SJSA1 (cell line): ENCODE measurements at places on chromosomes 11 and 22. TPM values are rescaled to one million over a fixed set of nuclear protein-coding genes. Genes with fewer than 3 reads are reported as not detected.

DNA sequence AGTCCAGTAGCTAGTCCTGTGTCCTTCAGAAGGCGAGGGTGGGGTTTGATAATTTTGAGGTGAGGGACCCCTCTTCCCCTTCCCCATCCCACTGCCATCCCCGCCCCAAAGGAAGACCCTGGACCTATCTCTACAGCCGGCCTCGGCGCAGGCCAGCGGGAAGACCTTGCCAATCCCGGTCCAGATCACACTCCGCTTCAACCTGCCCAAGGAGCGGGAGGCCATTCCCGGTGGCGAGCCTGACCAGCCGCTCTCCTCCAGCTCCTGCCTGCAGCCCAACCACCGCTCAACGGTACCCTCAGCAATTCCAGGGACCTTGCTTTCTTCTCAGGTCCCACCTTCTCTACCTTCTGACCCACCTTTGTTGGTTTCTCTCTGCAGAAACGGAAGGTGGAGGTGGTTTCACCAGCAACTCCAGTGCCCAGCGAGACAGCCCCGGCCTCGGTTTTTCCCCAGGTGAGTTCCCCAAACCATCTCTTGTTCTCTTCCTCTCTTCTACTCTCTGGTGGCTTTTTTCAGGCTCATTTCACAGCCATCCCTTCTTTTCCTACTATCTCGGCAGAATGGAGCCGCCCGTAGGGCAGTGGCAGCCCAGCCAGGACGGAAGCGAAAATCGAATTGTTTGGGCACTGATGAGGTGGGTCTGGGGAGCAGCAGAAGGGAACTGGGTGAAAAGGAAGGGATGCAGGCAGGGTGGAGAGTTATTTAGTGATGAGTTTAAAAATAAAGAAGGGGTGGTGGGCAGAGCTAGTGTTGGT, 1.3 kb downstream of the KAT5 start:
- no peak for DNase-seq

DNA sequence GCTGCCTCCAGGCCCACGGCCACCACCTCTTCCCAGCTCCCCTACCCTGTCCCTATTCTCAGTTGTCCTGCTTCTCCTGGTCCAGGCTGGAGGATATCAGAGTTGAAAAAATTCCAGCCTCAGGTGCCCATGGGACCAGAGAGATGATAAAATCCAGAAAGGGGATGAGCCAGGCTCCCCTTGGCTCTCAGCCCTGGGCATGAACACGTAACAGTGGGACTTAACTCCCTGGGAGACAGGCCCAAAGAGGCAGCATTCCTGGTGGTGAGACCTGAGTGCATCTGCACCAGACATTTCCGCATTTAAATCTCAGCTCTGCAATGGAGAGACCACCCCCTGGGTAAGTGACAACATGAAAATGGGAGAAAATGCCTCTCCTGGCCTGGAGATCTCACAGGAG, 10.4 kb upstream of the SLC39A13 start:
- DNase-seq, result no peak

- peak; percentile 90 for DNase-seq
Observed at GRCh38 chr11:12066056-12066798, 44.2 kb upstream of the MICAL2 start.

DNA sequence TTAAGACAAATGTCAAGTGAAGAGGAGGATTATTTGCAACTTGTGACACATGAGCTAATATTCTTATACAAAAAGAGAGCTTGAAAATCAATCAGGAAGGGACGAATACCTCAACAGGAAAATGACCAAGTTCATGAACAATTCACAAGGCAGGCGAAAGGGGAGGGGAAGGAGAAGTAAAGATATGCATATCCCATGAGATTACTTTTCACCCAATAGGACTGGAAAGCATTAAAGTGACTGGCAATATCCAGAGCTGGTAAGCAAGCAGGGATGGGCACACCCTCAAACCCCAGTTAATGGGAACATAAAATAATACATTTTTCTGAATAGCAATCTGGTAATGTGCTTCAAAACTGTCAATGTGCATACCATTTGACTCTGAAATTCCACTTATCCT, 129.5 kb downstream of the SLC1A2 start:
- DNase-seq, result peak; percentile 50

- no peak for DNase-seq
Observed at GRCh38 chr11:40425168-40425567, 1034.3 kb downstream of the LRRC4C start.

DNA sequence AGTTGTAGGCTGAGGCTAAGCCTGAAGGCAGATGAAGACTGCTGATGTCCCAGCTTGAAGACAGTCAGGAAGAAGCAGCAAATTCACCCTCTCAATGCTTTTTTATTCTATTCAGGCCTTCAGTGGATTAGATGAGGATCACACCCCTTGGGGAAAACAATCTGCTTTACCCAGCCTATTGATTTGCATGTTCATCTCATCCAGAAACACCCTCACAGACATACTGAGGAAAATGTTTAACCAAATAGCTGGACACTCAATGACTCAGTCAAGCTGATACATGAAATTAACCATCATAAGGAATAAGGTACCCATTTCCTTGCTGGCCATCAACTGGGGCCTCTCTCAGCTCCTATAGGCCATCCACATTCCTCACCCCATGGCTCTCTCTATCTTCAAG, 549.9 kb upstream of the CCDC90B start:
- DNase-seq, result no peak

DNA sequence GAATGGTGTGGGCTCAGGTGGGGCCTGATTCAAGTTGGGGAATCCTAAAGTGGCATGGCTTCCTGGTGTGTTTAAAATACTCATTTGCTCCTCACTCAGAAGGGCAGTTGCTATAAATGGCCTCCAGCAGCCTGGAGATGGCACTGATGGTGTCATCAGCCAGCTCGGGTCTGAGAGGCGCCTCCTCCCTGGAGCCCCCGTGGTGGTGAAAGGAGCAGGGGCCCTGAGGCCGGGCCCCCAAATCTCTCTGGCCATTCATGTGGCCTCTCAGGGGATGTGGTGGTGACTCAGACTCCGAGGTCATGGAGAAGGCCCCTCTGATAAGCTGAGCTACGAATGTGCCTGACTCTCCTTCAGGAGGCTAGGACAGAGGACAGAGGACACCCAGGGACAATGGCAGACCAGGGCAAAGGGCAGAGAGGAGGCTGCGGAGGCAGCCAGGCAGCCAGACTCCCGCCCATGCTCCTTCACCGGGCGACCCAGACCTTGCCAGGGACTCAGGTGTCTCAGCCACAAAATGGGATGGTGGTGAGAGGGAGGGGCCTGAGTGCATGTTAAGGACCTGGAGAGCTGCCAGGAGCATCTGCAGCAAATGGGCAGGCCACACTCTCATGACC, 129.2 kb downstream of the CTTN start:
- no peak for DNase-seq

- no peak for DNase-seq
Observed at GRCh38 chr22:49903322-49904039, 14.8 kb downstream of the ALG12 start.

DNA sequence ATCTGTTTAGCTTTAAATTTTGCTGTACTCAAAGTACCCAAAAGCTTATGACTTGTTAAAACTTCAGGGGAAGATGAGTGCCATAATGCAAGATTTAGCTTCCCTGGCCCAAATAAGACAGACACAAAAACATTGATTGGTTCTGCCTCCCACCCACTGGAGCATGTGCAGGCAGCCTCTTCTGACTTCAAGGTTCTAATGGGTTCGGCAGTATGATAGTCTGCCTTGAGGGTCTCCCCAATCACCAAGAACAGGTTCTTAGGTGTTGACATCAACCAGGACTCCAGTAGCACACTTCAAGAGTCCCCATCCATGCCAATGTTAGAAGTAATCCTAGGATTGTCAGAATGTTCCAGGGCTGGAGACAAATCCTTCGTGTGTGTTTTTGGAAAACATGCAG, 12.5 kb downstream of the EIF4G2 start:
- no peak for DNase-seq

GRCh38 chr11:88086297-88086696, 88.9 kb downstream of the RAB38 start:
- DNase-seq, result no peak

- no peak for DNase-seq
Observed at GRCh38 chr22:23183061-23183698, 2.9 kb downstream of the BCR start.

DNA sequence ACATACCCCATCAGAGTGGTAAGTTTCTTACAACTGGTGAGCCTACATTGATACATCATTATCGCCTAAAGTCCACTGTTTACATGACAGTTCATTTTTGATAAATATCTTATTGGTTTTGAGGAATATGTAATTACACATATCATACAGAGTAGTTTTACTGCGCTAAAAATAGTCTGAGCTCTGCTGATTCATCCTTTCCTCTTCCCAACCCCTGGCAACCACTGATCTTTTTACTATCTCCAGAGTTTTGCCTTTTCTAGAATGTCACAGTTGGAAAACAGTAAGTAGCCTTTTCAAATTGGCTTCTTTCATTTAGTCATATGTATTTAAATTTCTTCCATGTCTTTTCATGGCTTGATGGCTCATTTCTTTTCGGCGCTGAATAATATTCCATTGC, 112.8 kb downstream of the LARGE1 start:
- no peak for DNase-seq

GRCh38 chr22:22687638-22688500, 43.5 kb downstream of the GGTLC2 start:
- DNase-seq, result peak; percentile 38

GRCh38 chr11:75577207-75577606, 15.2 kb downstream of the SERPINH1 start:
- DNase-seq, result no peak

GRCh38 chr11:6611963-6612212, 128 bp downstream of the TAF10 start:
- no peak for DNase-seq

DNA sequence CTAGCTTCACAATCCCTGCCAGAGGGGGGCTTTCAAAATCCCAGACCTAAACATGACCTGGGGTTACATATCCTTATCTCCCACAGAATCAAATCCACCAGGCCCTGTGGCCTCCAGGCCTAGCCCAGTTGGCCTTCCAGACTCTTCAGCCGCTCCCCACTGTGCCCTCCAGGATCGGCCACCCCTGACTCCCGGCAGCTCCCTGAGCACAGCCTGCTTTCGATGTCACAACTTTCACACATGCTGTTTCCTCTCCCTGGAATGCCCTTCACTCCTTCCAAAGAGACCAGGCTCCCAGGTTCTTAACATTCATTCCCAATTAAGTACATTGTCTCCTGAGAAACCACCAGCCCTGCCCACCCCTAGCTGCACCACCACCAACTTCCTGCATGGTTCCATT, 62.7 kb downstream of the CSNK2A3 start:
- DNase-seq, result no peak

- no peak for DNase-seq
Observed at GRCh38 chr22:29461263-29461662, 18.8 kb upstream of the NEFH start.

C1QTNF4 gene
- 0.39 TPM in 1 of 2 replicates, not detected in the other for total RNA-seq

HORMAD2 gene
- not detected in 2 replicates for total RNA-seq

KRTAP5-8 gene
- total RNA-seq, result not detected in 2 replicates
